ENCODE measurements at places on chromosomes 7 and 10.

- DNase-seq: no peak
Measured at GRCh38 chr10:29618341-29619171, 16.2 kb downstream of the SVIL start.

GRCh38 chr7:68529221-68529620 is 1069.1 kb upstream of the AUTS2 start:
- DNase-seq: no peak

DNA sequence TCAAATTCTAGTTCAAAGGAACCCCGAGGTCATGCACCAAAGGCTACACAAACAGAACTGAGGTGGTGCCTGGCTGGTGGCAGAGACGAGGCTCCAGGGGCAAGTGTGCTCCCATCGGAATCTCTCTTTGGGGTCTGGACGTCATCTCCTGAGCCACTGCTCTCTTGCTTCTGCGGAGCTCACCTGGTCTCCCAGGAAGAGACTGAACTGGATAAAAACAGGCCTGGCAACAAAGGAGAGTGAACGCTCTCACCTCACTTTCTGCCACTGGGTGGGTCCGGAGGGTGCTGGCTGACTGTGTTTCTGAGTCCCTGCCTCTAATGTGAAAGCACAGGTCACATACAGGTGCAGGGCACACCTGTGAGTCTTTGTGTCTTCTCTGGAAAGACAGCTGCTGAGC is 22.4 kb downstream of the VIPR2 start:
- no peak for DNase-seq

DNA sequence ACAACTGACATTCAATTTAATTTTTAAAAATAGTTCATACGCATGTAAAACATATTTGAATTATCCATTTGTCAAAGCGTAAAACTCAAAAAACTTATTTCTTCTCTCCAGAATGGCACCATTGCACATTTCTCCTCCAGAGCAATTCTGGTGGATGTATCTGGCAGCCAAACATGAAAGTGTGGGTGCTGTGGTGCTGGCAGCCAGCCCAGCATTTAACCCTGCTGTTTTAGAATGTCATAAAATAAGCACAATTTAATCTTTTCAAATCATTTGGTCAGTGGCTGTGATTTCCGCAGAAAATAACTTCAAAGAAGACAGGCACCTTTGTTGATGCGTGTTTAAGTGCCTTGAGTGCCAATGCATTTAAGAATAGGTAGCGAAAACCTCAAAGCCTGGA is 302.7 kb upstream of the MEOX2 start:
- DNase-seq: no peak

DNA sequence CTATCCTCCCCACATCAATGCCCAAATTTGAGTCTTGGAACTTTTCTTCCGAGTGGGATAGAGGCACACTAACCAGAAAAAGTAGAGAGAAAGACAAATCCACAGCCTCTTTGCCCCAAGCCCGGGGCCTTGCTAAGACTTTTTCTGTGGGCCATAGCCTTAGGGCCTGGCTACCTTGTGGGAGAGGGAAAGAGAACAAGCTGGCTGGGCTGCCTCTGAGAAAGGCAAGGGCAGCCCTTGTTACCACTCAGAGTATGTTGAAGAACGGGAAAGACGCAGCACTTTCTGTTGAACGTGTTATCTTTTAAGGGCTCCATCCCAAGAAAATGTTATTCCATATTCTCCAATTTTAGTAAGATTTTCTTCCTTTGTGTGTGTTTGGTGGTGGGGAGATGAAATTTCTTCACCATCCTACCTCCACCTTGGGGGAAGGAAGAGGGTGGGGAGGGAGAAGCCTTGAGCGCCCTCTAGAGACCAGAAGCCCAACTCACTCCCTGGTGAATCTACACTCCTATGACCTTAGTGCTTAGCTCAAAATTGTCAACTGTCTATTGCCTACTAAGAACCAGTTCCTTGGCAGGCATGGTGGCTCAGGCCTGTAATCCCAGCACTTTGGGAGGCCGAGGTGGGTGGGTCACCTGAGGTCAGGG is 3.9 kb upstream of the NRF1 start:
- peak; percentile 22 for DNase-seq

DNA sequence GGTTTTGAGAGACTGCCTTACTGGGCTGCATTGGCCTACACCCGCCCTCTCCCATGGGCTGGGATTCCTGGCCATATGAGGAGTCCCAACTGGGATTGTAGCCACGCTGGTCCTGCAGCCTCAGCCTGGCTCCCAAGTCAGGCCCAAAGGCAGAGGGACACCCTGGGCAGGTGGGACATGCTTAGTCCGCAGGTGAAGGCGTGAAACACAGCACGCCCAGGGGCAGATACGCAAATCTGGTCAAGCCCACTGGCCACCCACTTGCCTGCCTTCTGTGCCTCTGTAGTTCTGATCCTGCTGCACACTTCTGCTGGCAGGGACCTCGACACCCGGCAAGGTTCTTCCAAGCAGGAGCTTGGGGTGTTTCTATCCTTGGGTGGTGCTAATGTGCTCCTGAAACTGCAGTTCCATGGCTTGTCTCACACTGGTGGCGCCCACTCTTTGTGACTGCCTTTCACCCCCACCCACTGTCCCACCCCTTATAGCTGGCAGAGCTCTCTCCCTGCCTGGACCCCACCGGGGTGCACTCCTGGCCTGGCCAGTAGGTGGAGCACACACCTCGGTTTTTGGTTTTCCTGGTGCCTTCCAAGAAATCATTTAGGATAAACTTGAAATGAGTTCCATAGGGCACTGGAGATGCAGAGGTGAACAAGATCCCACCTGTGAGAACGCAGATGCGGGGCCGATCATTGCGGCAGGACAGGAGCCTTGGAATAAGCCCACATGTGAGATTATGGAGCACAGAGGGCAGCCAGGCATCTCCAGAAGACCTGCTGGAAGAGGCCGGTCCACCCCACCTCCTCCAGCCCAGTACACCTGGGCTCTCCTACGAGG is 47.9 kb downstream of the MKI67 start:
- DNase-seq: peak; percentile 55

DNA sequence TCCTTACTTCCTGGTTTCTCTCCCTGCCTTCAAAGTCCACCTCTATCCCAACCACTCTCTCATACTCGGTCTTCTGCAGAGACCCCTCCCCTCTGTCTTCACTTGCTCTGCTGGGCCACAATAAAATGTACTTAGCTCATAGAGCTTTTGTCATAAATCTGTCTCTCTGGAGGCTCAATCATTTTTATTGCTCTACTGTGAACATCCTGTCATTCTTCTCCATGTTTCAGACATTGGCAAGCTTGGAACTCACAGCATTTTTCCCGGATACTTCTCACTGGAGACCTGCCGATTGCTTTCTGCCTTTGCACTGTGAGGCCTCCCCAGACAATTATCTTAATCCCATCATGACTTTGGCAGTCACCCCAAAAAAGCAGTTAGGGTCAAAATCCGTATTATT is 192.3 kb upstream of the ZMIZ1 start:
- no peak for DNase-seq

GRCh38 chr7:134165252-134165651 is 38.1 kb downstream of the LRGUK start:
- no peak for DNase-seq

DNA sequence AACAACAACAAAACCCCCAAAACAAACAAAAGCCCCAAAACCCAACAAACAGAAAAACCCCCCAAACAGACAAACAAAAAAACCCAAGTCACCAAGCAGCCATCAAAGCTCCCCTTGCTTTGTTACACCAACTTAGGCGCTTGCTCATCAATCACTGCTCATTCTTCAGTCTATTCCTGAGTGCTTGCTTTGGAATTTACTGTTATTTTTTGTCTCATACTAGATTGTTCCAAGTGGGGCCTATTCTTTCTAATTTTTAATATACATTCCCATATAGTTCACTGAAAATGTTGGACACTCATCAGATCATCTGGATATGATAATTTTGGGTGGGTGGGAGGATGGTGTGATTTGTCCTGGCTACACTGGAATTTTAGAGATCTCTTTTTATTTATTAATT is 126.0 kb upstream of the JCAD start:
- peak; percentile 62 for DNase-seq

- DNase-seq: peak; percentile 16
Measured at GRCh38 chr10:43623351-43623750, 17.1 kb downstream of the ZNF485 start.

DNA sequence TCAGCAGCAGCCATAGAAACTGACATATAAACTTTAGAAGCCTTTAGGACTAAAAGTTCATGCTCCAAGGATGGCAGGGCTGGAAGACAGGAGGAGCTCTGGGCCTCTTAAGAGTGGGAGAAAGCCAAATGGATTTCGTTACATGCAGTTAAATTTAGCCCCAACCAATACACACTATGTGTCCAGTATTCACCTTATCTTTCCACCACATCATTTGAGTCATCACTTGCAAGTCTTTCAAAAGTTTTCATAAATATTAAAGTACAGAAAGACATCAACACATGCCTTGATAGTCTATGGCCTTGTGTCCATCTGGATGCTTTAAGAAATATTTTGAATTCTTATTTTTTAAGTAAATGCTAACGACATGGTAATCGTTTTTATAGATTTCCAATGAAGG is 392.4 kb upstream of the LRRN3 start:
- no peak for DNase-seq

DNA sequence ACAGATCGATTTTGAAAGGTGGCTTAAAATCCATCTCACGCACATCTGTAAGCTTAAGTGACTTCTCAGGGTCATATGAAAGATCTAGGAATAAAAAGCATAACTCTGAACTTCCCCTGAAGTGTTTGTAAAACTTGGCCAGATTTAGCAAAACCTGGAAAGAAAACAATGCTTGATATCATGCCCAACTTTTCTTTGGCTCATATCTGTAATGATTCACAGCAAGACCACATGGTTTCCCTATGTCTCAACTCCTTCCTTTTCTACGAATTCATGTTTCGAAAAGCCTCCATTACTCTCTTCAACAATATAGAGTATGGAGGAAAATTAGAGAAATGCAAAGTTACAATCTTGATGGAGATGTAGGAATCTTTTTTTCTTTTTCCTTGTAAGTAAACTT is 20.1 kb upstream of the CABCOCO1 start:
- peak; percentile 54 for DNase-seq
